ENCODE measurements at places on chromosomes 4 and X.

GRCh38 chr4:90190525-90190924 is 63.3 kb downstream of the CCSER1 start:
- no peak for DNase-seq

DNA sequence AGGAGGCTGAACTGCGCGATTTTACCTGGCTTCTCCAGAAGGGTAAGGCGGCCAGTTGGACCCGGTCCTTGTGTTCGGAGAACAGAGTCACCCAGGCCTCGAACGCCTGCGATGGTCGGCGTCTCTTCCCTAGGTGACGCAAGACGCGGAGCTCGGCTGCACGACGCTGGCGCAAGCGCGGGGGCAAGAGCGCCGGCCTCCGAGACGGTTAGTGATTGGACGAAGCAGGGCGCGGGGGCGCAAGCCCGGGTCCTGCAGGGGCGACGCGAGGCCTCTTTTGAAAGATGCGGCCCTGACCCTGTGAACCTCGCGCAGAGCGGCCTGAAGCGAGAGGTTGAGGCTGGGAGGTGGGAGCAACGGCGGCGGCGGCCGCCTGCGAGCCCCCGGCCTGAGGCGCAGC is 428 bp downstream of the ADAD1 start:
- no peak for DNase-seq

- no peak for DNase-seq
These were observed 80.9 kb upstream of the GLRA2 start for GRCh38 chrX:14448406-14448805.

- DNase-seq = peak; percentile 36
These were observed 17.7 kb upstream of the N4BP2 start for GRCh38 chr4:40038977-40039376.

Data from AG08396 (cell line).